ENCODE measurements at places on chromosomes 1 and 21.

DNA sequence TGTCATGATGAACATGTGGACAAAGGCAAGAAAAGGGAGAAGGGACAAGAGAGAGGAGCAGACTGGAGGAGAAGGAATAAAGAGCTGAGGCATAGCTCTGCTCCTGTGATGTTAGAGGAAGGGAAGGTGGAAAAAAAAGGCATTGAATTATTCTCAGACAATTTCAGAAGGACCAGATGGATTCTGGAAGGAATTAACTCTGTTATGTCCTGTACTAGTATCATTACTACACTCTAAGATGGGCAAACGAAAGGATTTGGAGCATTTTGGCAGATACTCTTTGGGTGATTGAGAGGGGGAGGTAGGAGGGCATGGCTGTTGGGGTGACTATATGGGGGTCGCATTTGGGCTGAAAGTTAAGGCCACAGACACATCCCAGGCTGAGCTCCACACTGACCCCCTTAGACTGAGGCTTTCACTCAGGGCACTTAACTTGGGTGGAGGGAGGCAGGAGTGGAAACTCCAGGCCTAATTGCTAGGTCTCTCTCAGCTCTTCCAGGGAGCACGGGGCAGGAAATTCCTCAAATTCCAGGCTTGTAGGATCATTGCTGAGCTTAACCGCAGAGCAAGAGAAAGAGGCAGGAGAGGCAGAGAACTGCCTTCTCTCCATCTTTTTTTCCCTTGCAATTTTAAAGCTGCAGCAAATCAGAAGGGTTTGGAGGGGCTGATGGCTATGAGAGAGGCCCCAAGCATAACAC is 25.9 kb downstream of the KIRREL1 start:
- DNase-seq, result no peak

- peak; percentile 53 for DNase-seq
Observed at GRCh38 chr1:119582801-119583200, 65.3 kb downstream of the ZNF697 start.

GRCh38 chr21:44407493-44407892 is 47.8 kb upstream of the LRRC3 start:
- no peak for DNase-seq

DNA sequence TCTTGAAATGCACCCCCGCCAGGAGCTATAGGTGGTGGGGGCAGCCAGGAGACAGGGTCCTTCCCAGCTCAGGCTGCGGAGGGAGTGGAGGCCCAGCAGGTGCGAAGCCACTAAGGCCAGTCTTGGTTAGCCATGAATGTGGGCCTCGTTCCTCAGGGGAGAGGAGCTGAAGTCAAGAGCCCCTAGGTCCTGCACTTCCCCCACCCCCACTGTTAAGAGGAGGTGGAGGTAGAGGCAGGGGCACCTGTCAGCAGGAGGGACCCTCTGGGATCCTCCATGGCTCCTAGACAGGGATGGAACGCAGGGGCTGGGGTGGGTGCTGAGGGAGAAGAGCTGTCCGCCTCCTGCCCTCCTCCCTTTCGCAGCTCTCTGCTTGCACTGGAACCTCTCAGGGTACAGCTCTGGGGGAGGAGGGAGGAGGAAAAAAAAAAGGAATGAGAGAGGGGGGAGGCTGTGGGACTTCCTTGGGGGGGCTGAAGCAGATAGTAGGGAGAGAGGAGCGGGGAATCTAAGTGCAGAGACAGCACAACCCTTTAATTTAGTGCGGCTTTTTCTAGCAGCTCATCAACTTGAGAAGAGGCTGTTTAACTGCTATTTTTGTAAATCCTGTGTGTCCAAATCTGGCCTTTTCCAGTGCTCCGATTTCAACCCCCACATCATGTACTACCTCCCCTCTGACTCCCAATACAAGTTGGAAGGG is 37.0 kb downstream of the MATN1 start:
- no peak for DNase-seq

GRCh38 chr1:62955666-62956065 is 171.7 kb downstream of the ATG4C start:
- DNase-seq, result no peak

DNA sequence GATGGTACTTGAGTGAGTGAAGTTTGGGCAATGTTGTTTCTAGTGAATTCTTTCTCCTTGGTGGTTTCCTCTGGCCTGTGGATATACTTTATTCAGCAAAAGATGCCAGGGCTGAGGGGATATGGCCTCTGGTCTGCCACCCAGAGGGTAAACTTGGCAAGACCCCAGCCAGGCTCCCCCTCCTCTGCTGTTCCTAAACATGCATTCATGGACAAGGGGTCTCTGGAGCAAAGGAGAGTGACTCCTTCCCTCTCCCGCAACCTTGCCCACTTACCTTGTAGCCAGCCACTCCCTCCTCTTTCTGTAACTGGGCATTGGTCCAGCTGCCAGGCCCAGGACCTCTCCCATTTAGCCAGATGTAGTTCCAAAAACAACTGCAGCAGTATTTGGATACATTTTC is 43.8 kb downstream of the RUNX3 start:
- DNase-seq, result no peak

- DNase-seq, result no peak
Observed at GRCh38 chr1:26220199-26220912, 13.6 kb upstream of the CEP85 start.

- no peak for DNase-seq
Observed at GRCh38 chr1:33836911-33837310, 27.0 kb upstream of the HMGB4 start.

DNA sequence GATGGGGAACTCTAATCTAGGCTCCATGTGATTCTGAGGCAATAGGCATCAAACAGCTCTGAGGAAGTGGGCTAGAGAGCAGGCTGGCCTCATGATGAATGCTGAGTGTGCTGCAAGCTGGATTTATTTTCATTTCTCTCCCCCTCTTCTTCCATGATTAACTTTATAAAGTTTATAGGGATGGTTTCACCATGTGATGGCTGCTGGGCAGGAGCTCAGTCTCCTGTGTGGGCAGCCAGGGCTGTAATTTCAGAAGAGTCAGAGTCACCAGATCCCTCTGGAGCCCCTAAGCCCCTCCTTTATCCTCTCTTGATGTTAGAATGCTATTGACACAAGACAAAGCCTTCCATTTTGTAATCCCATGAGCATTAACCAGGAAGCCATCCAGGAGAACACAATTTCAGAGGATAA is 143.6 kb downstream of the CNIH3 start:
- no peak for DNase-seq

- DNase-seq, result no peak
Observed at GRCh38 chr1:226763905-226764264, 24.8 kb upstream of the ITPKB start.

- DNase-seq, result no peak
Observed at GRCh38 chr1:212158912-212159796, 123.6 kb downstream of the DTL start.

GRCh38 chr1:2480236-2480985 is 4.3 kb downstream of the PLCH2 start:
- no peak for DNase-seq

- DNase-seq, result no peak
Observed at GRCh38 chr1:165383067-165383466, 26.6 kb upstream of the LMX1A start.

GRCh38 chr1:43541141-43541540 is 10.5 kb downstream of the PTPRF start:
- no peak for DNase-seq

- no peak for DNase-seq
Observed at GRCh38 chr1:204321051-204321450, 38.7 kb downstream of the PLEKHA6 start.

DNA sequence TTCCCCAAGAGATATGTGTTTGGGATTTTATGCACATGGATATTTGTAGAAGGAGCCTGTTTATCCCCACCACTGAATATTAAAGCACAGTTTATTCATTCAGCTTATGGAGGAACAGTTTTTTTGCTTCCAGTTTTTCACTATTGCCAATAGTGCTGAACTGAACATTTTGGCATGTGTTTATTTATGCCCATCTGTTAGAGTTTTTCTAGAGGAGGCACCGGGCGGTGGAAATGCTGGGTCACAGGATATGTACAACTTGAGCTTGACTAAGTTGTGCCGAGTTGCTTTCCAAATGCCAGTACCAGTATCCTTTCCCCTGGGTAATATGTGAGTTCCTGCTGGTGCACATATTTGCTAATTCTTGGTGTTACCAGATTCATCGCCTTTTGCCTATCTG is 111.3 kb downstream of the GREM2 start:
- DNase-seq, result no peak

DNA sequence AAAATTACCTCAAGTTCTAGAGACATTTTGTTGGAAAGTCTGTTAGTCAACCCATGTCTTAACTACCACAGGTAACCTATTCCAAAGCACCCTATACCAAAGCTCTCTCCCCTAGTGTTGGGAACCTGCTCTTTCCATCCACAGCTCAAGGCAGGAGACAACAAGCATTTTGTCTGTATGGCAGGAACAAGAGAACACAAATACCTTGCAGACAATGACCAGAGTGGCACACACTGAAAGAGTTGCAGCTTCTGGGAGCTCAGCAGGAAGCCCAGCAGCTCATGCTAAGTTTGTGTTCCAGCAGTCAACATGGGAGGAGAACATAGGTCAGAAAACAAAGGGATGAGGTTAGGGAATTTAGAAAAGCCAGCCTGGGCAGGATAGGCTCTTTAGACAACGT is 300.8 kb downstream of the HHIPL2 start:
- no peak for DNase-seq

- no peak for DNase-seq
Observed at GRCh38 chr1:202836623-202837403, 26.1 kb downstream of the PCAT6 start.

- DNase-seq, result no peak
Observed at GRCh38 chr1:154629061-154629674, 21.2 kb upstream of the ADAR start.

GRCh38 chr1:66197120-66197519 is 336.8 kb upstream of the SGIP1 start:
- DNase-seq, result no peak

- DNase-seq, result no peak
Observed at GRCh38 chr1:154975409-154976059, 1.1 kb downstream of the CKS1B start.

GRCh38 chr1:68132426-68133130 is 82.2 kb upstream of the DIRAS3 start:
- no peak for DNase-seq

GRCh38 chr1:231632119-231632518 is 5.5 kb downstream of the DISC1 start:
- no peak for DNase-seq

- DNase-seq, result no peak
Observed at GRCh38 chr1:234902774-234903547, 225.7 kb downstream of the TOMM20 start.

- DNase-seq, result no peak
Observed at GRCh38 chr1:231369282-231369681, 31.2 kb downstream of the SPRTN start.

GRCh38 chr1:155184351-155184811 is 10.7 kb downstream of the TRIM46 start:
- no peak for DNase-seq

- DNase-seq, result no peak
Observed at GRCh38 chr1:206839857-206840256, 25.6 kb upstream of the IL20 start.

DNA sequence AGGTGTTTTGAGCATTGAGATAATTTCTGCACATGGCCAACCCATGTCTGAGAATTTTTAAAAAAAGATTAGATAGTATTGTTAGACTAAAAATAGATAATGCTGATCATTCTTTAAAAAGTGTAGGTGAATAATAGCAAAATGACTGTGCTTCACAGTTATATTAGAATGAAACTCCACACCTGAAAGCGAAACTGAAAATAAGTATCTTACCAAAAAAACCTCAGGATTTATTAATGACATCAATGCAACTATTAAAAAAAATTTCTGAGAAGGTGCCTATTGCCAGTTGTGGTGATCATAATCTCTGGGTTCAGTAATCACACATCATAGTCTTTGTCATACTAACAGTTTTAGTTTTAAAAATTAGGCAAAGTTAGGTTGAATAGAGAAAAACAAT is 36.5 kb downstream of the PLA2G4A start:
- no peak for DNase-seq

DNA sequence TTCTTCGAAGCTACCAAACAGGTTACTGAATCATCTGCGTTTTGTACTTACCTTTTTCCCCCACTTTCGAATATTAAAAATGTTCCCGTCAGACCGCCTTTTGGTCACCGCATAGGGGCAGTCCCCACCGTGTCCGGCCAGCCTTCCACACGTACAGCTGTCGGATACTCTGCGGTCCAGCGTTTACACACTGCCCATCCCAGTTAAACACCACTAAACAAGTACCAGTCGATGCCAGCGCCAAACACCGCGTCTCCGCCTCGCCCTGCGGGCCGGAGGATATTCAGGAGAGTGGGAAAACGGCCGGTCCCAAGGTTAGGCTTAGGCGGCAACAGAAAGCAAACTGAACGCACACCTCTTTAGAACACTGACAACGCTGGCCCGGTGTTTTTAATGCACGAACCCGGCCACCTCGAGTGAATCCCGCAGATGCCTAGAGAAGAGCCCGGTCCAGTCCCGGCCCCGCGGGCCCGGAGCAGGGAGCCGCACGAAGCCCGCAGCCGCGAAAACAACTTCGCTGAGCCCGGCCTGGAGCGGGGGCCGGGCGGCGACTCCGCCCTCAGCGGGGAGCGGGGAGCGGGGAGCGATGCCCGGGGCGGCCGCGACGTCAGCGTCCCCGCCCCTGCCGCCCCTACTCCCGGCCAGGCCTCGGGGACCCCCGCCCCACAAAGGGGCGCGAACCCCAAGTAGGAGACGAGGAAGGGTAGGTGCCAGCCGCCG is 730 bp upstream of the PHF13 start:
- peak; percentile 70 for DNase-seq

GRCh38 chr1:35377555-35377954 is 109.0 kb downstream of the ZMYM4 start:
- DNase-seq, result no peak

DNA sequence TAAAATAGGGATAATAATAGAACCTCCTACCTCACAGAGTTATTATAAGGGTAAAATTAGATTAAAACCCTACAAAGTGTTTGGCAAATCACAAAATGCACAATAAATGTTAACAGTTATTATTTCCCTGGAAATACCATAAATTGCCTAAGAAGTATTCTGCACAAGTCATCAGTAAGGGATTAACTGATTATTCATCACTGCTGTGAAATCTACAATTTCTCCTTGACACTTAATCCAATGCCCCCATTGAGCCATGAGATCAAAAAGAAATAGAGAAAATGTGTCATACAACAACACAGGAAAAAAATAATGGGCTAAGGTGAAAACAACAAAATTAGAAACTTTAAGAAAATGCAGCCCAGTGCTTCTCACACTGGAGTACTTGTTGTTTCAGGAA is 6.7 kb upstream of the SEC16B start:
- DNase-seq, result no peak

DNA sequence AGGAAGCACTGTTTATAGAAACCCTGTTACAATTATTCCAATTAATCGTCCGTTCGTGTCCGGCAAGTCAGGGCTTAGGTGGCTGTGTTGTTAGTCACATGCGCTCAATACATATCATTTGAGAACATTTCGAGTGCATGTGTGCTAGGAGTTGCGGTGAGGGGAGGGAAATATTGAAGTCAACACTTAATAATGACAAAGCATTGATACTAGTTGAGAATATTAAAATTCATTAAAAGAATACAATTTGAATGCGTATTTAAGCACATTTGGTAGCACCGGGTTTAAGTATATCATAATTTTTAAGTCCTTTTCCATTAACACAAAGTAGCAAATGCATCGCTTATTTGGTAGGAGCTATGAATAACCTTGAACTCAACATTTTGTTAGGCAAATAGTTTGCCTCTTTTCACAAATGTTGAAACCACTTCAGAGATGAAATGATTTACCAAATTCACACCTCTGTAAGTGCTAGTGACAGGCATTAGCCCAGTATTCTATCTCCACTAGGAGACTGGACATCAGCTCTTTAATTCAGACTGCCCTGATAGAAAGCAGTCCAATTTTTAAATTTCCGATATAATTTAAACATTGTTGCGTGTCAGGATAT is 1.1 kb upstream of the SERBP1 start:
- no peak for DNase-seq

- DNase-seq, result no peak
Observed at GRCh38 chr1:217067642-217068041, 344.4 kb upstream of the ESRRG start.

Data from dorsolateral prefrontal cortex (tissue), 122 donors.